T1000 (cell line): ENCODE measurements at places on chromosomes 11 and 22.

DNA sequence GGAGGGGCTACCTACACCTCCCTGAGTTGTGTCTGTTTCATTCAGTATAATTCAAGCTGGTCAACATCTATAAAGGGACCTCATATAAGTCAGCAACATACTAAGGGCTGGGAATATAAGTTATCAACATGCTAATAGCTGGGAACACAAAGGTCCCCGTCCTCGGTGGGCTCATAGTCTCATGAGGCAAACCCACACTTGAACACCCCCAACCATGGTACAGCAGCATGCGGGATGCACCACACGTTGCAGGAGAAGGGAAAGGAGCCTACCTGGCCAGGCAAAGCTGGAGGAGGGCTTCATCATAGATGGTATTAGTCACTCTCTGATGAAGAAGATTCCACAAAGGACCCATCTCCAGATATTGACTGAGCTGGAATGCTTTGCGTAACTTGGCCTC, 561.8 kb upstream of the B3GAT1 start:
- no peak for DNase-seq

DNA sequence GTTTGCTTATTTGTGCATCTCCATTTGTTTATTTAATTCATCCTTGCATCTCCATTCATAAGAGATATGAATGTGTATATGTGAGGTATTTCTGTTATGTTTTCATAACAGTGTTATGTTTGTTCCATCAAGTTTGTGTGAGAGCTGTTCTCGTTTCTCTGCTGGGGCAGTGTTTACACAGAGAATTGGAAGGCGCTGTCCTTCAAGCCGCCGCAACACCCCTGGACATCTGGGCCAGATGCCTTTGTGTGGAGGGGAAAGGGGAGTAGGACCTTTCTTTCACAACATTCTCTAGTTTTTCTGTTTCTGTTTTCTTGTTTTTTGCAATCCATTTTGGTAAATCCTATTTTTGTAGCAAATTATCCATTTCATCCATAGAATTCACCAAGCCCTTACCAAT, 7.0 kb upstream of the TM7SF2 start:
- no peak for DNase-seq

- no peak for DNase-seq
Measured at GRCh38 chr22:46878191-46878948, 115.9 kb downstream of the TBC1D22A start.

GRCh38 chr11:69265210-69265609, 28.7 kb upstream of the MYEOV start:
- no peak for DNase-seq

DNA sequence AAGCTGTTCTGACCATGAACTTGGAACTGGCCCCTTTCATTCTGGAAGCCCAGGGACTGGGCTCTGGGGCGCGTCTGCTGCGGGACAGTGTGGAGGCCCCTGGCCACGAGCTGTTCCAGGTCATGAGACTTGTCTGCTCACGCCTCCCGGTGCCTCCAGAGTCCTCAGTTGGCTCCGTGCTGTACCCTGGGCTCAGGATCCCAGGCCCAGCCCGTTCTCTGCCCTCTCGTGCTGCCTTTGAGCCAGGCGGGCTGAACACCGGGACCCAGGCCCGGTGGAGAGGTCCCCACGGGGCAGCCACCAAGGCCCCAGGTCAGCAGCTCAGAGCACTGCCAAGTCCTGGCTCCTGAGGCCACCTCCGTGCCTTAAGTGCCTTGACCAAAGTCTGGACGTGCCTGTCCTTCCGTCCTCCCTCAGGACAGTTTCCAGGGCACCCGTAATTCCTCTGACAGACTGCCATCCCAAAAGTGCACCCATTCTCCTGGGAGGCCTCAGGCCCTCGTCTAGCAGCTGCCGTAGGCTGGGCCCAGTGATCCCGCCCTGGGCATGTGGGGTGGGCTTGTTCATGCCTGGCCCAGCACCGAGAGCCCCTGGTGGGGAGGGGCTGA, 36.3 kb upstream of the PPARA start:
- DNase-seq = no peak

GRCh38 chr11:1335264-1335810, 25.9 kb upstream of the TOLLIP start:
- no peak for DNase-seq

- no peak for DNase-seq
Measured at GRCh38 chr22:25083807-25084200, 115.9 kb upstream of the CRYBB3 start.

GRCh38 chr11:57567515-57568329, at the start of gene UBE2L6:
Gene UBE2L6 (minus strand): TSS chr11:57567672. CDS start chr11:57567611, 61 bp downstream.
- DNase-seq = peak; percentile 63

- DNase-seq = no peak
Measured at GRCh38 chr11:81674211-81674610, 1059.5 kb downstream of the FAM181B start.

DNA sequence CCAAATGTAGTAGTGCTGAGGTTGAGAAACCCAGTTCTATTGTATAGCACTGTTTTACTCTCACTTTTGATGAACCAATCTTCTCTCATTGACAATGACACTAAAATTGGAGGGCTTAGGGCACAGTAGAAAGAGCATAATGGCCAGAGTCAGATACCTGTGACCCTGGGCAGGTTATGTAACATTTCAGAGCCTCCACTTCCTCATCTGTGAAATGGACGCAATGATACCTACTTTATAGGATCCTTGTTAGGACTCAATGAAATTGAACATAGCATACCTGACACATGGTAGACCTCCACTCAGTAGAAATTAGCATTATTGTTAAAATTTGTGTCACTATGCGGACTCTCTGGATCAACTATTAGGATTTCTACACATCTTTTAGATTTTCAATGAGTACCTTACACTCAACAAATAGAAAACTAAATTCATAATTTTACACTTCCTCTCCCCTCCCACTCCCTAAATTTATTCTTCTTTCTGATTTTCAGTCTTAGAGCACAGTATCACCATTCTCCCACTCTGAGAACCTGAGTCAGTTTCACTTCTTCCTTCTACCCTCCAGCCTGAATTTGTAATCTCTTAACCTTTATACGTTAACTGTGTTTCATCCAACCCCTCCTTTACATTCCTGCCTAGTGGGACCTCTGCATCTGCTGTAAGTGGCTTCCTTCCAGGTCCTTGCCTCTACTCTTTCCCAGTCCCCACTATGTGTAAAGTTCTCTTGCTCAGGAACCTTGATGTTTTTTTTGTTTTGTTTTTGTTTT, 78.3 kb downstream of the MICAL2 start:
- DNase-seq = no peak
